GM23248 (cell line): ENCODE measurements at places on chromosomes 12 and 14.

DNA sequence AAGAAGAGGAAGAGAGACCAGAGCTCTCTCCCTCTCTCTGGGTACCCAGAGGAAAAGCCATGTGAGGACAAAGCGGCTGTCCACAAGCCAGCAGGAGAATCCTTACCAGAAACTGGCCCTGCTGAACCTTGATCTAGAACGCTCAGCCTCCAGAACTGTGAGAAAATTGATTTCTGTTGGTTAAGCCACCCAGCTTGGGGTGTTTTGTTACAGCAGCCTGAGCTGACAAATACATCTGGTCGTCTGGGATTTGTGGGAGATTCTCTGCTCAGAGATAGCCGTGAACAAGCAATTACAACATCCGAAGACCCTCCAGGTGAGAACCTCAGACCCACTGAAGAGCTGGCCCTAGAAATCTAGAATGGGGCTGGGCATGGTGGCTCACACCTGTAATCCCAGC is 6.5 kb upstream of the PRIMA1 start:
- DNase-seq, result no peak
- H3K4me1 ChIP-seq, result no peaks in the 10 kb centered on the region
- no peak overlapping the region for H3K4me3 ChIP-seq
- H3K27ac ChIP-seq, result no peak overlapping the region

- H3K4me1 ChIP-seq, result peaks cover 10% of the 10 kb centered on the region
- no peak overlapping the region for H3K4me3 ChIP-seq
- H3K27ac ChIP-seq, result no peak overlapping the region
- no peaks in the 10 kb centered on the region for H3K36me3 ChIP-seq
- no peak for DNase-seq
These were observed 147.1 kb upstream of the MYL2 start for GRCh38 chr12:111067498-111067897.

- H3K27me3 ChIP-seq, result peaks cover 39% of the 10 kb centered on the region
- DNase-seq, result no peak
- H3K27ac ChIP-seq, result no peak overlapping the region
- H3K36me3 ChIP-seq, result no peaks in the 10 kb centered on the region
- no peaks in the 10 kb centered on the region for H3K4me1 ChIP-seq
These were observed 1.5 kb upstream of the DTX1 start for GRCh38 chr12:113054948-113055486.

DNA sequence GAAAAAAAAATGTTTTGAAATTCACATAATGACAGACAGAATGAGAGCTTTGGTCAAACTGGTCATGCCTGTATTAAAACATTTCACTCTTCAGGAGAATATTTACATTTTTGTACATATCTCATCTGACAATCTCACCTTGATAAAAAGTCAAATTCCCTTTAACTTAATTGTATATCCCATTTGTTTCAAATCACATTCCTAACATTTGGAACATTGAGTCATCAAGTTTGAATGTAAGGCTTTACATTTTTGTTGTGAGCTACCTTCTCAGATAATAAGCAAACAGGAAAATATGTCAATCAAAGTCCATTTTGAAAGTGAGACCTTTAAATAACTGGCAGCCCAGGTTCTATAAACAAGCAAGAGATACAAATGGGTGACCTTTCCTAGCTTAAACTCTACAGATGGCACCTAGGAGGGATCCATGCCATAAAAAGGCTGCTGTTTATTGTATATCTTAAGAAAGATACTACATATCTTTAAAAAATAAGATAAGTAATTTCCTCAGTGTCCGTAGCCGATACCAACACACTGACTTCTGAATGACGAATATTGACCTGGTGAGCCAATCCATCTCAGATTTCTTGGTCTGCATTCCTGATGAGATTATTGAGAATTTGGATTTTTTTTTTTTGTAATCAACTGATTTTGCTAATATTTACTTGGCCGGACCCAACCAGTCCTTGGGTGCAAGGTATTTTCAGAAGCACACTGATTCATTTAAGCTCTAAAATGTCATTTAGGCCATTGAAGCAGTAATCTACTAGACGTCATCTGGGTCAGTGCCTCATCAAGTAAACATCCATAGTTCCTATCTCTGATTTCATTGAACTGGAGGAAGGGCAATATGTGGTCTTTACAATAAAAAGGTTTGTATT is 259.6 kb downstream of the BTG1 start:
- H3K36me3 ChIP-seq, result no peaks in the 10 kb centered on the region
- no peaks in the 10 kb centered on the region for H3K27me3 ChIP-seq
- no peak overlapping the region for H3K4me3 ChIP-seq
- no peak for DNase-seq

DNA sequence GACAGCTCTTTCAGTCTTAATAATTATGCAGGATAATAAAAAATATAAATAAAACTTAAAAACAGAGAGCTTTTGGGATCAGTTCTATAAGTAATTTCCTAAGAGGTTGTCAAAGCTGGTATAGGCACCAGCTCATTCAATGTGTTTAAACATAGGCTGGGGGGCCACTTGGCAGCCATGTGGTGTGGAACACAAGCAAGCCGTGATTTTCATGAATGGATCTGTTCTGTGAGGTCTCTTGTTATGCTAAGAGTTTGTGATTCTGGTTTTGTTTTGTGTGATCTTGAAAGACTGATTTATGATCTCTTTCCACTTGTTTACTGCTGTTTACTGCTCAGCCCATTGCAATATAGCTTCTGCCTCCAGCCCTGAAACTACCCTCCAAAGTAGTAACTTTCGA is 240.9 kb downstream of the FBXL14 start:
- no peak for DNase-seq
- peaks cover 47% of the 10 kb centered on the region for H3K4me1 ChIP-seq
- no peak overlapping the region for H3K4me3 ChIP-seq
- no peaks in the 10 kb centered on the region for H3K27me3 ChIP-seq
- H3K36me3 ChIP-seq, result no peaks in the 10 kb centered on the region
